Neural crest cell (in vitro differentiated cells): ENCODE measurements at places on chromosomes 2 and 18. TPM values are rescaled to one million over a fixed set of nuclear protein-coding genes. Genes with fewer than 3 reads are reported as not detected.

TMEM178A gene
- total RNA-seq, result 12.0 and 12.3 TPM in 2 replicates

PKDCC gene
- total RNA-seq, result 74.4 and 81.9 TPM in 2 replicates

CTAGE1 gene
- not detected in 2 replicates for total RNA-seq

TXNL4A gene
- total RNA-seq, result 140 and 144 TPM in 2 replicates

ATOH8 gene
- 6.9 and 7.7 TPM in 2 replicates for total RNA-seq

NEDD4L gene
- 37.3 and 41.4 TPM in 2 replicates for total RNA-seq

KIAA2012 gene
- 0.07 and 0.34 TPM in 2 replicates for total RNA-seq

LAMA1 gene
- 96.1 and 102 TPM in 2 replicates for total RNA-seq

GALR1 gene
- total RNA-seq, result not detected in 2 replicates

IL18R1 gene
- total RNA-seq, result not detected in 2 replicates

KCNF1 gene
- total RNA-seq, result 0.93 and 1.1 TPM in 2 replicates

IL36RN gene
- not detected in 2 replicates for total RNA-seq

DNA sequence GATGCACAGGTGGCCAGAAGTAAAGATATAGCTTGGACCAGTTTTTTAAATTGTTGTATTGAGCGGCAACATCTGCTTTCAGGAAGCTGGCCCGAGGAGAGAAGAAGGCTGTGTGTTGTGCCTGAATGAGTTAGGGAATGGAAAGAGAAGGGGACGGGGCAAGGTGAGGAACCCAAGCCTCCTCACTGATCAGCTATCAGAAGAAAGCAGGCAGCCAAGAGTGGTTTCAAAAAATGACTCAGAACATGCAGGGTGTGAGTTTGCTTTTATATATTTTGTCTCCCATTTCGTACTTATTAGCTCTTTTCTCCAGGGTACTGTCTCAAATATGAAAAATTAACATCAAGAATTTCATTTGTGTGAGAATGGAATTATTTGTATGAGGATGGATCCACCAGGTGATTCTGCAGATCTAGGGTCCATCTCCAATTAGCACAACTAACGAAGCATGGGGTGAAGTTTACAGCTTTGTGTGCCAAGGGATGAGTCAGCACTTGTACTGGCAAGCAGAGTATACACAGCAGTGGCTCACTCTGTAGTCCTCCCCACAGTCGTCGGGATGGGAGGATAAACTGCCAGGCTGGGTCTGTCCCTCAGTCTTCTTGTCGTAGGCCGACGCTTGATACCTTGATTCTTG, 175.7 kb downstream of the PIEZO2 start:
- no peak for DNase-seq

- DNase-seq, result no peak
Observed at GRCh38 chr2:105738658-105739241, 6.0 kb upstream of the NCK2 start.

DNA sequence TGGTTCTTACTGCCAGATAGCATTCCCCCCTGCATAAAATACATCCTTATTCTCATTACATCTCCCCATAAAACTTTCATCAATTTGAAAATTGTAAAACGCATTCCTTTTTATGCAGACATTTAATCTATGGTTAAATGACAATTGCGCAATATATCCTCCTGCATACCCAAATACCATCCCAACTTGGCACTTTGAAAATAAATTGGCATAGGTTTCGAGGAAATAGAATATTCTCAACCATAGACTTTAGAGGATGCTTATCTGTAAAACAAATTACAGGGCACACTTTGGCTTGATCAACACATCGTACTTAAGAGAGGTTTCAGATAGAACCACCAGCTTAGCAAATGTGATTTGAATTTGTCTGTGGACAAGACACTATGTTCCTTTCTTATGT, 31.0 kb upstream of the CAVIN2 start:
- no peak for DNase-seq

DNA sequence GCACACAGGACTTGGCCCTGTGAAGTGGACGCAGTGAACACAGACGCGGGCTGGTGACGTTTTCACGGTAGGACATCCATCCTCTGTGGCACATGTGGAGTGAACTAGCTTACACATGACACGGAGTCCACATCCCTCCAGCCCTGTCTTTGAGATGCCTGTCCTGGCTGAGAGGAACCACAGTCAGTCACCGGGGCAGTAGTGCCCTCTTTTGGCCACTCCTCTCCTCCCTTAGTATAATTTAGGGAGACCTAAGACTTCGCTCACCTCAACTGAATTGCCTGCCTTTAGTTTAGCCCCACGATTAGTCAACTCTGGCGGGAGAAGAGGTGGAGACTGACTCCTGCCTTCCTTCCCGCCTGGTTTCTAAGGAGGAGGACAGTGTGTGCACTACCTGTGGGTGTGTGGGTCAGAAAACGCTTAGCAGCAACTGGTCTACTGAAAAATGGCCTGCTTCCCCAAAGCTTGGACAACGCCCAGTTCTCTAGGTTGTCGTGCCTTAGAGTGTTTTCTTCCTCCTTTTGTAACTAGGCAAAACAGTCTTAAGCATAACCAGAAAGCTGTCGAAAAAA, 70.6 kb downstream of the MBP start:
- no peak for DNase-seq

GRCh38 chr2:99656994-99657393, 167.2 kb upstream of the REV1 start:
- DNase-seq, result no peak

DNA sequence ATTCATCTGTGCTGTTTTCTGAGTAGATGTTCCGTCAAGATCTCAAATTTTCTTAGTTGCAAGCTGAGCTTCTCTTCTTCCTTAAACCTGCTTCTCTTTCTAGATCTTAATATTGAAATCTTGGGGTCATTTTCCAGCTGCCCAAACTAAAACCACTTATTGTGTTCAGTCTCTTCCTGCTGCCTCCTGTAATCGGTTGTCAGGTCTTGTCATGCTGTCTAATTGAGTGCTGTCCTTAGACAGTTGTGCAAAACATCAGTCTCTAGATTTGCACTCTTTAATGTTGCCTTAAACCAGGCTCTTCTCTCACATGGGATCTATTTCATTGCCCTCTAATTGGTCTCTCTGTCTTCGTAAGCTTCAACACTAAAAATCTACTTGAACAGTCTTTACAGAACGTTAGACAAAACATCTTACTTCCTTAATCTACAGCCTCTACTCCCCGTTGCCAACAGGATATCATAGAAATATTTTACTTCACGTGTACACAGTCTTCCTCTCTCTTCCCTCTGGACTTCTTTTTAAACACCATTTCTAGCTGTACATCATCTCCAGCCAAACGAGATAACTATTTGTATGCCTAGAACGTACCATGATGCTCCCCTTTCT, 34.9 kb downstream of the GPD2 start:
- no peak for DNase-seq

DNA sequence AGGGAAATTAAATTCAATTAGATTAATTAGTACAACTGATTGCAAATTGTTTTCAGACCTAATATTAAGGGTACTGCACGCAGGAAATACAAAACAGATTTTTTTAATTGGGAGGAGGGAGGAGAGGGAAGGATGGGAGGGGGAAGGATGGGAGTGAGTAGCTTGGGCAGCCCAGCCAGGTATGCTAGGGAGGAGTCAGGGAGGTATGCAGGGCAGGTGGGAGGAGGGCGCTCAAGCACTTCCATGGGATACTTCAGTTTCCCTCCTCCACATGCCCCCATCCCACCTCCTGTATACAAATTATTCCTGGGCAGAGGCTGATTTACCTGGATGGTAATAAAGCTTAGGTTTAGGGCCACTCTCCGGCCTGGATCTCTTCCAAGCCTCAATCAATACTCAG, 76.6 kb upstream of the CAPN13 start:
- no peak for DNase-seq

GRCh38 chr2:168639441-168639898, 163.0 kb upstream of the NOSTRIN start:
- DNase-seq, result no peak

DNA sequence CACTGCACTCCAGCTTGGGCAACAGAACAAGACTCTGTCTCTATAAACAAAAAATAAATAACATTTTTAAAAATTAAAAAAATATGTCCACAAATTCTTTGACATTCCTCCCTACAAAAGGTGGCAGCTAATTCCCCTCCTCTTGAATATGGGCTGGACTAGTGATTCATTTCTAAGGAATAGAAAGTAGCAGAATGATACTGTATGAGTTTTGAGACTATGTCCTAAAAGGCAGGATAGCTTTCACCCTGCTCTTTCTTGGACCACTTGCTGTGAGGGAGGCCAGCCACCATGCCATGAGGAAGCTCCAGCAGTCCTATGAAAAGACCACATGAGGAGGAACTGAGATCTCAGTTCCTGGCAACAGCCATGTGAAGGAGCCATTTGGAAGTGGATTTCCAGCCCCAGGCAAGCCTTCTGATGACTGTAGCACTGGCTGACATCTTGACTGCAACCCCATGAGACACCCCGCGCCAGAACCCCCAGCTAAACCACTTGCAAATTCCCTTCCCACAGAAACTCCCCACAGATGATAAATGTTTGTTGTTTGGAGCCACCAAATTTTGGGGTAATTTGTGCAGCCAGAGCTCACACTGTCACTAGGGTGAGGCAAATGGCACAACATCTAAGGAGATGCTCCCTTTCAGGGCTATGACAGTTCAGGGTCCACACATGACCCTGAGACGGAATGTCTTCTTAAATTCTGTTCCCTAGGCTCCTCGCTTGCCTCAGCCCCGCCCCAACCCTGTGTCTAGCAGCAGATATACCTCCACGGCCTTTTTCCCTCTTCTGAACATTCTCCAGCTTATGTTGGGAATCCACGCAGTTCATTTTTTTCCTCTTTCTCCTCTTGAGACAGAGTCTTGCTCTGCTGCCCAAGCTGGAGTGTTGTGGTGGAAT, 17.1 kb upstream of the ATOH8 start:
- DNase-seq, result no peak

- DNase-seq, result no peak
Observed at GRCh38 chr2:230137902-230138539, 69.3 kb upstream of the SLC16A14 start.

DNA sequence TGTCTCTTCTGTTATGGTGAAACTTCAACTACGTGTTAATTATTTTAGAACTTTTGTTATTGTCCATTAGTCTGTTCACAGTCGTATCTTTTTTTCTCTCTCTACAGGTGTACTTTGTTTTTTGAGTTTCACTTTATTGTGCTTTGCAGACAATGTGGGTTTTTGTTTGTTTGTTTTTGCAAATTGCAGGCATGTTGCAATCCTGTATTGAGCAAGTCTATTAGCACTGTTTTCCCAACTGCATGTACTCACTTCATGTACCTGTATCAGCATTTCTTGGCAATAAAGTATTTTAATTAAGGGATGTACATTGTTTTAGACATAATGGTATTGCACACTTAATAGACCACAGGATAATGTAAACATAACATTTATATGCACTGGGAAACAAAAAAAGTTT, 99.1 kb upstream of the FAM110C start:
- no peak for DNase-seq

GRCh38 chr2:26820932-26821331, 27.0 kb upstream of the DPYSL5 start:
- DNase-seq, result no peak

DNA sequence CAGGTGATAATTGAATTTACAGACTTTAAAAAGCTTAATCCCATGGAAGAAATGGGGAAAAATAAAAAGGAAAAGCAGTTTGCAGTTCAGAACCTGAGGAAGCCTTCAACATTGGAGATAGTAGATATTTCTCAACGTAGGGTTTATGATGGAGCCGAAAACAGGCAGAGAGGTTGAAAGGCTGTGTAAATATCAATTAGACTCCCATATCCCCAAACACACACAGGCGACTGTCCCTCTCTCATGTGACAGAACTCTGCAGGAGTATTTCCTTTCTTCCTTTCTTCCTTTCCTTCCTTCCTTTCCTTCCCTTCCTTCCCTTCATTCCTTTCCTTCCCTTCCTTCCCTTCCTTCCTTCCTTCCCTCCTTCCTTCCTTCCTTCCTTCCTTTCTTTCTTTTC, 406.5 kb downstream of the LPIN1 start:
- DNase-seq, result no peak

- DNase-seq, result no peak
Observed at GRCh38 chr2:216713691-216714336, 18.5 kb upstream of the IGFBP5 start.

GRCh38 chr2:210072922-210073509, 70.6 kb downstream of the RPE start:
- no peak for DNase-seq

DNA sequence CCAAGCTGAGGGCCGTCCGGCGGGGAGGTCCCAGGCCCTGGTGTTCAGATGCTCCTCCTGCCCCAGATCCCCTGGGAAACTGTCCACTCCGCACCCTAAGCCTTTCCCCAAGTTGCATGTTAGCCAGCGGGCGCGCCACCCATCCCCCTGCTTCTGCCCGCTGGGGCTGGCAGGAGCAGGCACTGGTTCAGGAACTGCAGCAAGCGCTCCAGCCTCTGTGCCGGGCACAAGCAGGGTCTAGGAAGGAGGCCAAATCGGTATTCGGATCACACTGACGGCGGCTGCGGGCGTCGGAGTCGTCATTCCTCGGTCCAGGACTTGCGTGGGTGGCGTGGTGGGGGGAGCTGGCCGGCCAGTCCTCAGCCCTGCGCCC, 53.7 kb downstream of the FAM168B start:
- no peak for DNase-seq

GRCh38 chr2:173982918-173983317, 17.7 kb upstream of the SP3 start:
- no peak for DNase-seq

DNA sequence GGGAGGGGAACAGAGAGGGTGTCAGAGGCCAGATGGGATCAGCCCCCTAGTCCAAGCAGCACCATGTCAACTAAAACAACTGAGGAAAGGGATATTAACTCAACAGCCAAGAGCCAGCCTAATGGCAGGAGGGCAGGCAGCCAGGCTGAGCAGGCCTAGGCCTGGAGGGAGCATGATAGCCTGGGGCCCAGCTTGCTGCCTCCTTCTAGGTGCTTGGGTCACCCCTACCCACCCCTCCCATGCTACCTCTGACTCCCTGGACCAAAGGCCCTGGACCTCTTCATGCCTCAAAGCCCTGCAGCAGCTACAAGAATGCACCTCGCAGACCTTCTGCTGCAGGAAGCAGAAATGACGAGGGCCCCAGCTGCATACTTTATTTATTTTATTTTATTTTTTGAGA, 22.1 kb upstream of the TNS1 start:
- DNase-seq, result no peak

DNA sequence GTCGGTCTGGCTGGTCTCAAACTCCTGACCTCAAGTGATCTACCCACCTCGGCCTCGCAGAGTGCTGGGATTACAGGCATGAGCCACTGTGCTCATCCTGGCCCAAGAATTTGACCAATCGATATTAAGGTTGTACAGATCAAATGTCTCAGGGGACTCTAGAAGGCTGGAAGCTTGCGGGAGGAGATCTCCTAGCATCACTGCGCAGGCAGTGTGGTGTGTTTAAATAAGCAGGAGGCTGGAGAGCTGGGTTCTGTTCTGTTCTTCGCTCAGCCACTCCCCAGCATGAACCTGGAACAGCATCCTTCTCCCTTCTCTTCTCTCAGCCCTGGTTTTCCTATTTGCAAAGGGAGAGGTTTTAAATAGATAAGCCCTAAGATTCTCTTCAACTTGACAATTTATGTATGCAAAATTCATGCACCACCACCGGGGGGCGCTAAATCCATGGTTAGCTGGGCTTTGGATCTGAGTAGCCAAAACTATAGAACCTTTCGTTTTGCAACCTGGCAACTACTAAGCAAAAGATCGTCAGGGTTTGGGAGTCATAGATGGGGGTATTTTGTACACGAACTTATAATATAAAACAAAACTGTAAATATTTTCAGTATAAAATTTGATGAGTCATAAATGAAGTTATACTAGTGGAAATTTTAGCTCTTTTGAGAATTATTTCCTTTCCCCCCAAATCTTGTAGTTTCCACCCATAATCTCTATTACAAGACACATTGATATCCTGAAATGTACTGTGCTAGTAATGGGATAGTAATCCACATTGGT, 60.6 kb downstream of the SLC16A14 start:
- DNase-seq, result peak; percentile 69
